ENCODE measurements at places on chromosomes 12 and 14.
A peak's percentile ranks its signal among the peaks of the same experiment; 100 is the strongest.

- no peak for DNase-seq
Observed at GRCh38 chr12:132475304-132476037, 14.5 kb upstream of the FBRSL1 start.

DNA sequence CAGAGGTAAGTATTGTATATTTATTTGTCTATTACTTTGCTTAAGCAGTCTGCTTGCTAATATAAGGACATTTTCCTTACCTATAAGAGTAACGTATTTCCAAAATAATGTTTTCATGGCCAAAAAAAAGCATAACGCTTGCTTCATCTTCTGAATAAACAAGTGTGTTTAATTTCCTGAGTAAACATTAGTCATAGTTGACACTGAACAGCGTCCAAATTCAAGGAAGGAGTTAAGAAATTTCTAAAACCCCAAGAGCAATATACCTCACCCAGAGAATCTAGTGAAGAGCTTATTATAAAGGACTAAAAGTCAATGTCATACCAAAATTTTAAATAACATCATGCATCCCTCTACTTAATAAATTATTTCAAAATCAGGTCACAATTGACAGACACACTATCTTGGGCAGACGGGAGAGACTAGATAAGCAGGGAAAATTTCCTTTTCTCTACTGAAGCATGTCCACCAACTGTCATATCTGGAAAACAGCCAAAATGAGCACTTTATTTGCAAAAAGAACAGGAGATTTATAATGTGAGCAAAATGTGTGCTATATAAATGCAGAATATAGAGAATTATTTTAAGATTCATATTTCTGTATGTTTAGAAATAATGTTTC, 25.1 kb downstream of the ANKS1B start:
- DNase-seq = no peak

- DNase-seq = no peak
Observed at GRCh38 chr12:94092516-94093241, 55.7 kb upstream of the PLXNC1 start.

- DNase-seq = peak; percentile 28
Observed at GRCh38 chr12:6532927-6533652, 1.2 kb upstream of the GAPDH start.

GRCh38 chr12:47818007-47818376, 1.7 kb downstream of the HDAC7 start:
- no peak for DNase-seq

GRCh38 chr14:103520657-103521437, 1.8 kb downstream of the CKB start:
- DNase-seq = peak; percentile 68

DNA sequence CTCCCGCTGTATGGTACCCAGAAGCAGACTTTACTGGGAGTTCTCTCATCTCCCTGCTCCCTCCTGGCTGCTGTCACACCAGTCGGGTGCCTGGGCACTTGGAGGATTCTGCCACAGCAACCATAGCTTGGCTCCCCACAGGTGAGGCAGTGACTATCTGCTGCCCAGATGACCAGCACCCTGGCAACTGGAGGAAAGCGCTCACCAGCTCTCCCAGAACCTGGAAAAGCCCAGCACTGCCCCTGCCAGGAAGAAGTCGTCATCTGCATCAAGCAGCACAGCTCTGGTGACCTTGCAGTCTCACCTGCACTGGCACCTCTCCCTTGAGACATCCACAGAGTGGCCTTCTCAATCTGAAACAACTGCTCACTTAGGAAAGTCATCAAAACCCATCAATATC, 31.9 kb upstream of the TC2N start:
- DNase-seq = no peak

DNA sequence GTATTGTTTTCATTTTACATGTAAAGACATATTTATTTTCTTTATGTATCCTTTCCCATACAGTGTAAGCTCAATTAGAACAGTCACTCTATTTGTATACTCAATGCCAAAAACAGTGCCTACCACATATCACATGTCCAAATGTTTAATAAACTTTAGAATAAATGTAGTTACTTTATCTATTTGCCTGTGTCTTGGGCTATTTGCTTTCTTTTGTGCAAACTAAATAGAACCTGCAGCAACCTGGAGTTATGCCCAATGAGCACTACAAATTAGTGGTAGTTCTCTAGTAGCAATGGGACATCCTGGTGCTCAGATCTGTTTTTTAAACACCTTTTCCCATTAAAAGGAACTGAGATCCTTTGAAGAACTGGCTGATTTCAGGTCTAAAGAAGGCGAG, 186.7 kb downstream of the PPFIA2 start:
- DNase-seq = no peak
